ENCODE measurements at places on chromosomes 6 and 20.

DNA sequence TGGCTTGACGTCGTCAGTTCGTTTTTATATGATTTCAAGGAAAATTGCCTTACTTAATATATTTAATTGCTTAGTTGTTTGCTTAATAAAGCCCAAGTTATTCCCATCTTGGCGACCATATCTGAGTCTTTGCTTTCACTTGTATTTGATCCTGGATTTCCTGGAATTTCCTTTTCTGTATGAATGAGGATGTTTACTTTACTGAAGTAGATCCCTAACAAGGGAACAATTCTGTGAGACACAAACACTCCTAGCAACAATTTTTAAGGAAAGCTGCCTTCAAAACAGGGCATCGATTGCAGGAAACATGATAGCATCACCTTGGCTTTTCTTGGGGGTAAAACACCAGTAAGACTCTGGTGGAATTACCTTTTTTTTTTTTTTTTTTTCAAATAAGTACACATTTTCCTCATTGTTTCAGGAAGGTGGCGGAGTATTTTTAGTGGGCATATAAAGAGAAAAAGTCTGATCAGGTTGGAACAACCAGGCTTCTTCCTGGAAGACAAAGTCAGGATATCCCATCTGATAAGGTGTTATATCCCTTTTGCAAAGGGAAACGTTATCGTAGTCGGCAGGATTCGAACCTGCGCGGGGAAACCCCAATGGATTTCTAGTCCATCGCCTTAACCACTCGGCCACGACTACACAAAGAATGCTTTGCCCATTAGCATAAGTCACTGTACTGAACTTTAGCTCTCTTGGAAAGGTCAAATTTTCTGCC lies 68.5 kb upstream of the ZNF184 start:
- peak; percentile 56 for DNase-seq

- no peak for DNase-seq
Observed at GRCh38 chr6:157675831-157676230, 147.2 kb upstream of the SNX9 start.

DNA sequence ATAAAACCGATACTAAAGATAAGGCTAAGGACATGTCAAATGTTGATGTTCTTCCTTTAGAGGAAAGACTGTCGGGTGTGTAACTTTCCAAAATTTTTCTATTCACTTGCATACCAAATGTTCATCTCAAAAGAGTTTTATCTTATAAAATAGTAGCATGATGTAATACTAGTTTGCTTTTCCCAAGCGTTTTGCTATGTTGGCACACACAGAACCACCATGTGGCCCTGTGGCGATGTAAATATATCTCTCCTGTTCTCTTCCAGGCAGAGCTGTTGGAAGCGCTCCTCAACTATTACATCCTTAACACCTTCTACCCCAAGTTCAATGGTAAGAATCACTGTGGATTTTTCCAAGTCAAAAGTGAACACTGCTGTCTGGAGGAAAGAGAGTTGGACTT lies 26.5 kb downstream of the LBP start:
- DNase-seq: no peak

DNA sequence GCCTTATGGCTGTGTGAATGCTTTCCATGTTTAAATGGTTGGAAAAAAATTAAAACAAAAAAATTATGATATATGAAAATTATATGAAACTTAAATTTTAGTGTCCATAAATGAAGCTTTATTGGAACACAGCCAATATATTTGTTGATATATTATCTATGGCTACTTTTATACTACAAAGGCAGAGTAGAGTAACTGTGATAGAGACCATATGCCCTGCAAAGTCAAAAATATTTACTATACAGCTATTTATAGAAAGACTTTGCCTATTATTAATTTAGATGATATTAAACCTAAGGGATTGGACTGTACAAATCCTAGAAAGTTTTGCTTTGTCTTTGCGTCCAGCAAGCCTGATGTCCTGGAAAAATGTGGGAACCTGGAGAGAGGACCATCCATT lies 518.3 kb upstream of the JAG1 start:
- DNase-seq: no peak

DNA sequence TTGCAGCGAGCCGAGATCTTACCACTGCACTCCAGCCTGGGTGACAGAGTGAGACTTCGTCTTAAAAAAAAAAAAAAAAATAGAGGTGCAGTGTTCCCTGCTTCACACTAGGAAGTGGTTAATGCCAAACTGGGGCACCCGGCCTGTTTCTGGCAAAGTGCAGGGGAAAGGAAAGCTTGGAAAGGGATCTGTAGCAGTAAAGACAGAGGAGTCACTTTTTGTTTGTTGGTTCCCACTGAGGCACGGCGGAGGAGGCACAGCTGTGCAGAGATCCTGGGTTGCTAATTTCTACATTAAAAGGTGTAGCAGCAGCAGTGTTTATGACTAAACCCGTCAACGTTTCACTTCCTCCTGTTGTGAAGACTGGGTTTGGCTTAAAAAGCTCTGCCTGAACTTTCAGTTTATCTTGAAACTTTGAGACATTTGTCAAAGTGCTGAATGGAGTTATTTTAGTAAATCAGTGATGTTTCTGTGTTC lies 125.6 kb downstream of the CARMIL1 start:
- no peak for DNase-seq

GRCh38 chr20:31666258-31667042 lies 28.7 kb downstream of the COX4I2 start:
- DNase-seq: no peak

GRCh38 chr6:56932910-56933477 lies 21.9 kb upstream of the BEND6 start:
- no peak for DNase-seq

DNA sequence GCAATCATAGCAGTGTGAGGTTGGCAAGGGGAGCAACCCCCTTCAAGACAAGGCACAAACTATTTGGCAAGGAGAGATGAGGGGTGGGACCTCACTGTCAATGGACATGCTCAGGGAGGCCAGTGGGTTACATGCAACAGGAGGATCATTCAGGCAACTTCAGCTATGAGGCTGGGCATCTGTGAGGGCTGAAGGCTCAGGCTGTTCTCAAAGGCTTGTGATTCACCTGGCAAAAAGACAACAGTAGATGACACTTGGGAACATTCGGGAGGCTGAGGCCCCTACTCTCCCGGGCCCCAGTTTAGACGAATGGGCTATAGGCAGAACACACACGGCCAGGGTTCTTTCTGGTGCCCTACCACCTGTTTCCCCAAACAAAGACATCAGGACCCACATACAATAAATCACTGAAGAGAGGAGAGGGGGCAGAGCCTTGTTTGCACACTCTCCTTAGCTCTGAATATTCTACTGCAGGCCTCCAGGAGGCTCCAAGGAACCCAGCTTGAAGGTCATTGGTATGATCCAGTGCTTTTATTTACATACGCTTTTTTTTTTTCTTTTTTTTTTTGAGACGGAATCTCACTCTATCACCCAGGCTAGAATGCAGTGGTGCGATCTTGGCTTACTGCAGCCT lies 7.9 kb downstream of the TUBB start:
- DNase-seq: no peak

GRCh38 chr6:90982051-90982450 lies 395.2 kb upstream of the MAP3K7 start:
- DNase-seq: no peak

- DNase-seq: no peak
Observed at GRCh38 chr6:121175827-121176226, 158.5 kb downstream of the TBC1D32 start.

GRCh38 chr6:54892831-54893230 lies 46.3 kb downstream of the FAM83B start:
- DNase-seq: peak; percentile 17

DNA sequence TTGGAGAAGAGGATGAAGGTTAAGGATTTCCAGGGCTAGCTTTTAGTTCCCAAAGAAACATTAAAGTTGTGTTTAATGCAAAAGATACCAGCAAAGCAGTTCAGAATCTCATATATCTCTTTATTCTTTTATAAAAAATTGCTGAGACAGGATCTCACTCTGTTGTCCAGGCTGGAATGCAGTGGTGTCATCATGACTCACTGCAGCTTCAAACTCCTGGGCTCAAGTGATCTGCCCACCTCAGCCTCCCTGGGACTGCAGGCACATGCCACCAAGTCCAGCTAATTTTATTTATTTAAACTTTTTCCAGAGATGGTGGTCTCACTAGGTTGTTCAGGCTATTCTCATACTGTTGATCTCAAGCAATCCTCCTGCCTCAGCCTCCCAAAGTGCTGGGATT lies 41.1 kb upstream of the CAP2 start:
- DNase-seq: no peak

GRCh38 chr6:14283600-14284235 lies 166.1 kb downstream of the CD83 start:
- no peak for DNase-seq

GRCh38 chr6:156691018-156691417 lies 86.2 kb upstream of the ARID1B start:
- DNase-seq: no peak

- no peak for DNase-seq
Observed at GRCh38 chr6:15810618-15811017, 147.8 kb upstream of the DTNBP1 start.

- no peak for DNase-seq
Observed at GRCh38 chr6:16419636-16420336, 181.4 kb downstream of the GMPR start.

GRCh38 chr20:8342391-8342790 lies 210.3 kb downstream of the PLCB1 start:
- DNase-seq: no peak

DNA sequence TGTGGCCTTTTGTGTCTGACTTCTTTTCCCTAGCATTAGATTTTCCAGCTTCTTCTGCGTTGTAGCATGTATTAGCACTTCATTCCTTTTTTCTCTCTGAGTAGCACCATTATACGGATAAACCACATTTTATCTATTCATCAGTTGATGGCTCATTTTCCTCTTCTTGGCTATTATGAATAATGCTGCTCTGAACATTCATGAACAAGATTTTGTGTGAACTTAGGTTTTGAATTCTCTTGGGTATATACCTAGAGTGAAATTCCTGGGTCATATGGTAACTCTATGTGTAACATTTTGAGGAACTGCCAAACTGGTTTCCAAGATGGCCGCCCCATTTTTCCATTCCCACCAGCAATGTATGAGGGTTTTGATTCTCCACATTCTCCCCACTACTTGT lies 28.7 kb downstream of the SLC22A16 start:
- no peak for DNase-seq

DNA sequence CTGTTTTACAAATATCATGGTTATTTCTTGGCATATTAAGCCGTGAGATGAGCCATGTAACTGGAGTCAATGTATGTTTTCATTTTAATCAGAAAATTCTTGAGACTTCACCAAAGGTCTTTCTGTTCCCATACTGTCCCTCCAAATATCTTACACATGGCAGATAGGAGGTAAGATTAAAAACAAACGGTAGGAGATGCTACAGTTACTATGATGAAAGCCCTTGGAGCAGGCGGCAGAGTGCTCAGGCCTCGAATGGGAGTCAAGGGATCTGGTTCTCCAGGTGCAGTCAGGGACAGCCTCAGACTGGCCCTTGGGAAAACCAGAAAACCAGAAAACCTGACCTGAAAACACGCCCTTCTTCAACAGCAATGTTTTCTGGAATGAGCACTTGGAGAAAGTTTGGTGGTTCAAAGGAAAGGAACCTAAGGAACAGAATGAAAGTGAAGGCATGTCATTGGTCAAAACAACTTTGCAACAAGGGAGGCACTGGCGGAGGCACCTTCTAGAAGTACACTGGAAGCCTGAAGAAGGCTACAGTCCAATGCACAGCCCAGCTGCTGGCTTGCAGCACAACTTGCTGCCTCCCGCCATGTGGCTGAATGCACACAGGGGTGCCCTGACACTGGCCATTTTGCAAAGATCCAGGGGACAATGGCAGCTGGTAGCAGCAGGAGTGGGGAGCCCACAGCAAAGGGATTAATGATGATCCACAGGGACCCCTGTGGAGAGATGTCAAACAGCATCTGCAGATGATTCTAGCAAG lies 17.4 kb upstream of the FOXO3 start:
- DNase-seq: no peak

GRCh38 chr6:138089325-138089724 lies 17.9 kb downstream of the PERP start:
- DNase-seq: no peak

GRCh38 chr6:88965691-88966090 lies 2.3 kb upstream of the RNGTT start:
- no peak for DNase-seq

DNA sequence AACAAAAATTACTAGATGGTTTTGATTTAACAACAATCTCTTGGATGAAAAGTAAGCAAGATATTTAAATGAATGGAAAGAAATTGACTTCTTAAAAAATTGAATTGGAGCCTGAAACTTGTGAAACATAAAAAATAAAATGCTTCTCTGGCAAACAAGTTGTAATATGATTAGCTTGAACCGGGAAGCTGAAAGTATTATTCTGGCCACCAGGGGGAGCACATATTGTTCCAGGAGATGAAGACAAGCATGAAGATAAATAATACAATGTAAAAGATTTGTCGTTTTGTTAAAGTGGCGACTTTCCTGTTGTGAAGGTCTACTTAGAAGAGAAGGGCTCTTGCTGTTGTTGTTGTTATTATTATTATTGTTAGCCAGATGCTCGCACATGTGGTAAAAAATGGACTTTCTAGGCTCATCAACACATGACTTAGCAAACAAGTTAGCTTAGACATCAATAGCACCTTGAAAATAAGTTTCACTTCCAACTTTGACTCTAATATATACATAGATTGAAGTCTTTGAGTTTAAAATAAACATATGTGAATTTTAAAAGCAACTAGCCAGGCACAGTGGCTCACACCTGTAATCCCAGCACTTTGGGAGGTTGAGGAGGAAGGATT lies 14.2 kb downstream of the PAX1 start:
- peak; percentile 51 for DNase-seq

DNA sequence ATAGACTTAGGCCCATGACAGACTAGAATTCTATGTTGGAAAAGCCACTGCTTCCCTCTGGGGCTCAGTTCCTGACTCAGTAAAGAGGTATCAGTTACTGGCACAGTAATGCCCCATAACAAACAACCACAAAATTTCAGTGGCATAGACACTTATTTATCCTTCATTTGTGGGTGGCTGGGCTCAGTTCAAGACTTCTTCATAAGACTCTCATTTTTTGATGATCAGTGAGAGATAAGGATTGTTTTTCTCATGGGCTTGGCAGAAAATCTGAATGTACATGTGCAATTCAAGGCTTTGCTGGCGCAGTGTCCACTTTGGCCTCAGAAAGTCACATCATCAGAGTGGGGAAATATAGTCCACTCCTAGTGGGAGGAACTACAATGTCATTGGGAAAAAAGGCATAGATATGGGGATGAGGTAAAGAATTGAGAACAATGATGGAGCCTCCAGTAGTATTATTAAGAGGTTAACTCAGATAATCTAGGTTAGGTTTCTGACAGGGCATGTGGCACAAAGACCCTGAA lies 384.6 kb upstream of the FLRT3 start:
- no peak for DNase-seq

- peak; percentile 3 for DNase-seq
Observed at GRCh38 chr6:87944541-87944954, 103.1 kb upstream of the SPACA1 start.

All from NCI-H460 (cell line).